Cardiac fibroblast (primary cell): ENCODE measurements at places on chromosomes 16 and 17.
A peak's percentile ranks its signal among the peaks of the same experiment; 100 is the strongest.

GRCh38 chr17:77235370-77235941, 94.7 kb downstream of the SEC14L1 start:
- peak; percentile 94 for DNase-seq

GRCh38 chr16:72764015-72764654, 283.8 kb downstream of the ZFHX3 start:
- DNase-seq = no peak

GRCh38 chr16:3183445-3184139, 4.4 kb upstream of the OR1F1 start:
- DNase-seq = no peak

GRCh38 chr17:28955408-28955807, 4.1 kb upstream of the PHF12 start:
- DNase-seq = no peak

DNA sequence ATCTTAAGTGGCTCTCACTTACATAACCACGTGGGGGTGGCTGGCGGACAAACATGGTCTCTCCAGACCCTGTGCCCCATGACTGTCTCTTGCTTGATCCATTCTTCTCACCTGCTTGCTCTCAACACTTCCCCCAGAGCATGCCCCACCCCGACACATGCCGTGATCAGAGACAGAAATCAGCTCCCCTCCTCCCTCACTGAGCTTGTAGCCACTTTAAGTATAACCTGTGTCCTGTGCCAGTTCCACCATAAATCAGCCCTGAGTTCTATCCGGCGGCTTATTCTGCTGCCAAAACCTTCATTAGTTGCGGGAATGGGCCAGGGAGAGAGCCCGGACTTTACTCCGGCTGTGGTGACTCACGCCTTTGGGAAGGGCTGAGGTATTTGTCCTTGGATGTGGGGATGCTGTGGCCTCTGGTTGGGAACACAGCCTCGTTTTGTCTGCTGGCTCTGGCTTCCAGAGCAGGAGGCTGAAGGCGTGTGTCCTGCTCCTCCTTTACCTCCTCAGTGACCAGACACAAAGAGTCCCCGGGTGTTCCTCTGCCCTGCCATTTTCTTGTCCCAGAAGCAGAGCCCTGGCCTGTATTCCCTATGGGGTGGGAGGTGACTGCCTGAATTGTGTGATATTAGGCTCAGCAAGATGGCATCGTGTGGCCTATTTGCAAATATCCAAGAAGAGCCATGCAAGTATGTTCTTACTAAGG, 21.1 kb downstream of the ANKRD40 start:
- peak; percentile 48 for DNase-seq

- no peak for DNase-seq
These were observed 10.7 kb downstream of the SRRM2 start for GRCh38 chr16:2763173-2763572.
